Left ventricle myocardium inferior (tissue), 1 donor: ENCODE measurements at places on chromosomes 13 and 19.

GRCh38 chr19:13122980-13123957 lies 5.2 kb downstream of the NACC1 start:
- no peak for DNase-seq

- DNase-seq, result no peak
Observed at GRCh38 chr13:106560821-106561220, 7.1 kb downstream of the ARGLU1 start.

DNA sequence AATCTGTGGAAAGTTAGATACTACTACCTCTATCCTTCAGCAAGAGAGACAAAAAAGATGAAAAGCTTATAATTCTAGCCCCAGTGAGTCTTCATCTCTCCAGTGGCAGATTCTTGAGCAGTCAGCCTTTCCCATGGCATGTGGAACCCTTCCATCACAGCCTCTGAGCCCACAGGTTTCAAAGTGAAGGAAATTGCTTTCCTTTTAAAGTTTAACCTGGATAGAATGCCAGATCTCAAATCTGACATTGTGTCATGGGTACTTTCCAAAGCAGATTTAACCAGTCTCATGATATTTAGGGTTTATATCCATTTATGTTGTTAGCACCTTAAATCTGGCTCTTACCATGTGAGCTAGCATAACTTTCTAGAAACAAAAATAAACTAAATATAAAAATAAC lies 39.3 kb downstream of the POLR1D start:
- no peak for DNase-seq

DNA sequence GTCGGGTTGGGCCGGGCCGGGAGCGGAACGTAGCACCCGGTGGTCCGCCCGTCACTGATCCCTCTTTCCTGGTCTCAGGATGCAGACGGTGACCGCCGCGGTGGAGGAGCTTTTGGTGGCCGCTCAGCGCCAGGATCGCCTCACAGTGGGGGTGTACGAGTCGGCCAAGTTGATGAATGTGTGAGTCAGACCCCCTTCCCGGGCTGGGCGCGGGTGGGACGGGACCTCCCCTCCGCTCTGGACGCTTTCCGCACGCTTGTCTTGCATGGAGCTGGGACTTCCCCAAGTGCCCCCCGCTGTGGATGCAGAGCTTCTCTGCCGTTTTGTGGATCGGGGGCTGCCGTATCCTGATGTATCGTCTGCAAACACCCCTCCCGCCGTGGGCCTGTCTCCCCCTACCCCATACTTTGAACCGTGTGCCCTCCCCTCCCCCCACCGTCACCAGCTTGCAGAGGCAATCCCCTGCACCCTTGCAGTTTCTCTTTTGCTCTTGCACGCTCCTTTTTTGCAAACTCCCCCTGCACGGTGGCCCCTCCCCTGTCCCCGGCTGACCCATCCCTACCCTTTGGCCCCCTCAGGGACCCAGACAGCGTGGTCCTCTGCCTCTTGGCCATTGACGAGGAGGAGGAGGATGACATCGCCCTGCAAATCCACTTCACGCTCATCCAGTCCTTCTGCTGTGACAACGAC lies 669 bp downstream of the GADD45B start:
- peak; percentile 49 for DNase-seq

- no peak for DNase-seq
Observed at GRCh38 chr13:29551214-29551613, 44.3 kb downstream of the SLC7A1 start.

DNA sequence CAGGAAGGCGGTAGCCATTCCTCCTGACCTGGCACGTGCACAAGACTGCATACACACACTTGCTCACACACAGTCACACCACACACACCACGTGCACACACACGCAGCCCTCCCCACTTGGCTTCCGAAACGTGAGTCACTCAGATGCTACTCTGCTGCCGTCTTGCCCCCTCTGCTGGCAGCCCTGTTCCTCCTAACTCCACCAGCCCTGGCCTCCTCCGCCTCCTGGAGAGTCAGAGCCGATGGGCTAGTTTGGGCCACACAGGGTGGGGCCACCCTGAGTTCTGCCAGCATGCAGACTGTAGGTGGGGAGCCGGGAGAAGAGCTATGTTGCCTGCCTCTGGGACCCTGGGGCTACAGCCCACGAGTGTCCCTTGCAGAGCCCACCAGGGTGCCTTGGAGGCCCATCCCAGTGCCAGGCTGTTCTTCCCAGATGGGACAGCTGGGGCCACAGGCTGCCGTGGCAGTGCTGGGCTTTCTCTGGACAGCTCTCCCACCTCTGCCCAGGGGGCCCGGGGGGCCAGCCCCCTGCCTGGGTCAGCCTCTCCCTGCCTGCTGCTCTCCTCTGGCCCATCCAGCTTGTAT lies 12.1 kb downstream of the PIN1 start:
- DNase-seq, result no peak

GRCh38 chr19:38298821-38299680 lies 5.0 kb upstream of the C19orf33 start:
- no peak for DNase-seq

GRCh38 chr13:114053026-114053425 lies 79.2 kb upstream of the C13orf46 start:
- DNase-seq, result no peak

- no peak for DNase-seq
Observed at GRCh38 chr13:109288151-109288709, 498.2 kb downstream of the IRS2 start.
